Fibroblast of skin of left biceps (primary cell): ENCODE measurements at places on chromosomes 7 and 10.

GRCh38 chr10:93261961-93262610, 188.4 kb downstream of the CYP26A1 start:
- no peak for DNase-seq

DNA sequence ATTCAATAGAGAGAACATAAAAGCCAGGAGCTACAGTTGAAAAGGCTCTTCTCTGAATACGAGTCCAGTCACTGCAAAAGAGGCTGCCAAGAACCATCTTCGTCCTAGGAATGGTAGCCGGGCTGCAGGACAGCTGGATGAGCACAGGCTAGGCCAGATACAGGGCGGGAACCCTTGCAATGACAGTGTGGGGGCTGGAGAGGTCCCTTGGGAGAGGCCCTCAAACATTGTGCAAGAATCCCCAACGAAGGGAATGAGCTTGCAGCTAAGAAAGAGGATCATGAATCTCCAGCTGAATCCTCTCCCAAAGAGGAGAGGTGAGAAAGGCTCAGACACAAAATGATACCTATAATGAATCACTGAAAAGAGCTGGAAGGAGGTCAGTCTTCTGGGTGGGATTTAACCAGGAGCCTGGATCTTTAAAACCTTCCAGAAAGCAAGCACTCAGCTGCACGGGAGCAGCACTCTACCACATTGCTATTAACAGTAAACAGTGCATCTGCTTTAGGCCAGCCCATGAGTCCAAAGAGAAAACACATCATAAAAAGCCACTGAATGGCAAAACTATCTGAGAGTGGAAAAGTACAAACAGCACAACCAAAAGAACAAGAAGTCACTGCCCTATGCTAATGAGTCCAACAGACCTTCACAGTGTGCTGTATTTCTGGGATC, 287.9 kb downstream of the TNS3 start:
- DNase-seq, result no peak

DNA sequence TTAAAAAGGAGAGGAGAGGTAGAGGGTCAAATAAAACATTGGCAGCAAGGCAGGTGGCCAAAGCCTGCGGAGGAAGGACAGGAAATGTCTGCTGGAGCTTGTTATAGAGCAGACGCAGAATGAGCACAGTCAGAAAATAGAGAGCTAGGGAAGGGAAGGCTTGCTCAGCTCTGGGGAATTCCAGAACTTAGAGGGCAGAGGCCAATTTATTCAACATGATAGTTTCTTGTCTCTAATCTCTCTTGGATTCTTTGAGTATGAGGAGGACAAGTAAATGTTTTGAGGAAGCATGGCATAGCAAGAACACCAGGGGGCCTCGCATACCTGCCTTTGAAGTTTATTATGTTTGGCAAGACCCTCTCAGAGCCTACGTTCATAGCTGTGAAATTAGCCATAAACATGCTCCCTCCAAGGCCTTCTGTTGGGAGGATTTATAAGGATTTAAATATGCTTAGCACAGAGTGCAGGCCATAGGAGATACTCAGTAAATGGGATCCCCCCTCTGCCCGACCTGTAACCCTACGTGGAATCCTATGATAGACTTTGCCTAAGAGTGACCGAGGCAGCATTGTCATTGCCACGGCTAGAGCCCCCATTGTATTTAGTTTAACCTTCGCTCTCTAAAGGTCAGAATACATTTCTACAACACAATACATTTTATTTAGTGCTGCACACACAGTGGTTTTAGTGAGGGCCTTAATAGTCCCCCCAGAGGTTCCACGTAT, 293.9 kb downstream of the CCDC3 start:
- peak; percentile 78 for DNase-seq

GRCh38 chr10:127922675-127923366, 15.9 kb downstream of the PTPRE start:
- DNase-seq, result no peak

DNA sequence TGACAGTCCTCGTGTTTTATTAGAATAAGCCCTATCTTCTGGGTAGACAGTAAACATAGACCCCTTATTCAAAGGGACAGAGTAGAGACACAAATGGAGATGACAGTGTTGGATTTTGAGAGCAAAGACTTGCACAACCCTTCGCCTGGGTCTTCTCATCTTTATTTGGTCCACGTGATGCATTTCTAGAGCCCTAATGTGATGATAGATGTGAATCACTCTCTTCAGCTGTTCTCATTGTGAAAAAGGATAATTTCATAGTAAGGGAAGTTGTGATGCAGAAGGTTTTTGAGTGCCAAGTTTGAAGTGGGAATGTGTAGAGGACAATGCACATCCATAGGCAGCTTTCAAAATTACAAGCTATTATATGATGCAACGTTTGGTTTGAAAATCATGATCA, 86.3 kb downstream of the CREB5 start:
- DNase-seq, result no peak

DNA sequence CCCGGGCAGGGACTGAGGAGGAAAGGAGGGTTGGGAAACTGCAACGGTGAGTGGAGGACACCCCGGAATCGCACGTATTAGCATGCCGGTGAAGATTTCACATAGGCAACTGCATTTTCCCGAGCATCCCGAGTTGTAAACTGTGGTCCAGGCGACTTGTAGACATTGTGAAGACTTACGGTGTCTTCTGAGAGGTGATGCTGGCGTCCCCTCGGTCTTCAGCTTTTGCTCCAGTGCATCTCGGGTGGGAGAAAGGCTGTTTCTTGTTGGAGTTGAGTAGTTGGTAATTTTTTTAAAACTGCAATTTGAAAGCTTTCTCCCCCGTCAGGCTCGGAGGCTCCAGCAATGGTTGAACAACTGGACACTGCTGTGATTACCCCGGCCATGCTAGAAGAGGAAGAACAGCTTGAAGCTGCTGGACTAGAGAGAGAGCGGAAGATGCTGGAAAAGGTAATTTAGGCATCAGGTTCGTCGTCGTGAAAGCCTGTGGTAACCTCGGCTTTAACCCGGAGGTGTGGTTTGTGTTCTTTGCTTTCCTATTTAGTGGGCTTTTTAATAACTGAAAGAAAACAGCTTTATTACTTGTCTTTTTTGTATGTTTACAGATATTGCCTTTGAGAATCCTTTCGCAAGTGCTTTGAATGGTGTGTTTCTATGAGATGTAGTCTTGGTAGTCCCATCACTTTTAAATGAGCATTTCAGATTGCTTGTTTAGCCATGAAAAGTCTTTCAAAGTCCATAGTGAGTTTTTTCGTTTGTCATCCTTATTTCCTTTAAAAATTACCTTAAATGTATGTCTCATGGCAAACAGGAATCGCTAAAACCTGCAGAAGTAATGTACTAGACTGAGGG, 687 bp downstream of the HELLS start:
- no peak for DNase-seq
